ENCODE measurements at places on chromosomes 2 and 18. TPM values are rescaled to one million over a fixed set of nuclear protein-coding genes. Genes with fewer than 3 reads are reported as not detected.

DNA sequence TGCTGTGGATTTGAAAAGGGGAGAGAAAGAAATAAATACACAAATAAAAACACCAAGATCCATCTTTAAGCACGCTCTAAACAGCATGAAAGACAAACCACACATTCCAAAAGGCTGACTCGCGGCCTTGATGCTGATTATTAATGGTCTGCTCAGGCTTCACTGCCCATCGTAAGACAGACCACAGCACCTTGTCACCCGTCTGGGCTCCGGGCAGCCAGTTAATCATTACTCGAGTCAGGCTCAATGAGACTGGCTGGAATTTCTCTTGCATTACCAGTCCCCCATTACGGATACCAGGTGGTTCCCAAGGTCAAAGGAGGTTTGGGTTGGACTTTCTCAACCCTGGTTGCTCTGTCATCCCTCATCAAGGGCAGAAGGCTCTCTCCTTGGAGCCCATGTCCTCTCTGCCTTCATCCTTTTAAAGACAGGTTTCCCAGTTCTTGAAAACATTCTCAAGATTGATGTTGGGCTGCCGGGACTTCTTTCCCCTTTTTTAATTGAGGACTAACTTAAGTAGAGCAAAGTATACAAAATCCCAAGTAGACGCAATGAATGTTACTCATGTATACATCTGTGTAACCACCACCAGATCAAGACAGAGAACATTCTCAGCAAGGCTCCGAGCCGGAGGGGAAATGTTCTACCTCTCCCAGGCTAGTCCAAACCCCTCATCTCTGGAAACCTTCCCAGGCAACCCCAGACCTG is 8.1 kb downstream of the SMAD7 start:
- H3K27ac ChIP-seq, result peak overlapping the region; percentile 65
- H3K36me3 ChIP-seq, result peaks cover 2% of the 10 kb centered on the region
- H3K4me1 ChIP-seq, result peaks cover 58% of the 10 kb centered on the region
- H3K4me3 ChIP-seq, result no peak overlapping the region
- no peaks in the 10 kb centered on the region for H3K27me3 ChIP-seq

DNA sequence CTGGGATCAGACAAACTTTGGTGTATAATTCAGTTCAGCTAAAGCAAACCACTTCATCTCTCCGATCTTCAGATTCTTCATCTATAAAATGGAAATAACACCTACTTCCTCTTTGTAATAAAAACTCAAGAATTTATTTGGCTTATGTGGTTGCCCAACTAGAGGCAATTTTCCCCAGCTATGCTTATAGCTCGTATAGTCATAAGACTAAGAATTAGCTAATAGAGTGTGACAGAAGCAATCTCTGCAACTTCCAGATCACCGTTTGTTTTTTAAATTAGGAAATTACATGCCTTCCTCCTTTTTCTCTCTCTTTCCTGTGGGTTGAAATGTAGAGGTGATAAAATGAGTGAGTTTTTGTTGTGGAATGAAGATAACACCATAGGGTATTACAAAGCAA is 35.3 kb upstream of the KCNF1 start:
- H3K27ac ChIP-seq, result no peak overlapping the region
- H3K36me3 ChIP-seq, result no peaks in the 10 kb centered on the region
- peaks cover 3% of the 10 kb centered on the region for H3K27me3 ChIP-seq
- no peak for DNase-seq

- no peaks in the 10 kb centered on the region for H3K36me3 ChIP-seq
- H3K27ac ChIP-seq, result no peak overlapping the region
- no peaks in the 10 kb centered on the region for H3K27me3 ChIP-seq
- DNase-seq, result no peak
- H3K4me1 ChIP-seq, result peaks cover 5% of the 10 kb centered on the region
- H3K4me3 ChIP-seq, result no peak overlapping the region
Observed at GRCh38 chr2:150607390-150607811, 119.9 kb upstream of the RND3 start.

DNA sequence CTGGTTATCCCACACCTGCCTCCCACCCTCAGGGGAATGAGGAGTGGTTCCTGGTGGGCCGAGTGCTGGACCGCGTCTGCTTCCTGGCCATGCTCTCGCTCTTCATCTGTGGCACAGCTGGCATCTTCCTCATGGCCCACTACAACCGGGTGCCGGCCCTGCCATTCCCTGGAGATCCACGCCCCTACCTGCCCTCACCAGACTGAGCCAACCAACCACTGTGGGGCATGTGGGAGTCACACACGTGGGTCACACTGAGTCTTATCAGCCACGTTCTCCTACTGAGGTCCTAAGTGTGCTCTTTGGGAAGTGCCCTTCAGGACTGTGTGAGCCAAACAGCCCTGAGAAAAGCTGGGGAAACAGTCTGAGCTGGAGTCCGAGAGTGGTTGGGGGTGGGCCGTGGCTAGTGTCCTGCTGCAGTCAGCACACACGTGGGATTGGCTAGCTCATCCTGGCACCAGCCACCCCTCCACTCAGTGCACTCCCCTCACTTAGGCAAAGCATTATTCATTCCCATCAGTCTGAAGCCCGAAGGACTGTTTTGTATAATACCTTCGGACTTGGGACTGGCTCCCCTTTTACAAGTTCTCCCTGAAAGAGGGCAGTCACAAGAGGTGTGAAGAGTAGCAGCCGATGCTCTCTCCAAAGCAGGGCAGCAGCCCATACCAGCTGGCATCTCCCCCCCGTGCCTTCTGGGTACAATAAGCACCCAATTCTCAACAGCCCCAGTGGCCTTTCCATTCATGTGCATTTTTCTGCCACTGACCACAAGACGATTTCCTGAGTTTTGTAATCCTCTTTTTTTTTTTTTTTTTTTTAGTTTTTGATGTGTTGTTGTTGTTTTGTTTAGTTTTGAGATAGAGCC is 4.6 kb downstream of the TIGD1 start:
- H3K27me3 ChIP-seq, result no peaks in the 10 kb centered on the region
- no peaks in the 10 kb centered on the region for H3K36me3 ChIP-seq
- H3K4me1 ChIP-seq, result no peaks in the 10 kb centered on the region

GRCh38 chr2:88602022-88602421 is 25.2 kb downstream of the EIF2AK3 start:
- H3K4me1 ChIP-seq, result peaks cover 15% of the 10 kb centered on the region
- H3K4me3 ChIP-seq, result no peak overlapping the region
- no peak overlapping the region for H3K27ac ChIP-seq

DNA sequence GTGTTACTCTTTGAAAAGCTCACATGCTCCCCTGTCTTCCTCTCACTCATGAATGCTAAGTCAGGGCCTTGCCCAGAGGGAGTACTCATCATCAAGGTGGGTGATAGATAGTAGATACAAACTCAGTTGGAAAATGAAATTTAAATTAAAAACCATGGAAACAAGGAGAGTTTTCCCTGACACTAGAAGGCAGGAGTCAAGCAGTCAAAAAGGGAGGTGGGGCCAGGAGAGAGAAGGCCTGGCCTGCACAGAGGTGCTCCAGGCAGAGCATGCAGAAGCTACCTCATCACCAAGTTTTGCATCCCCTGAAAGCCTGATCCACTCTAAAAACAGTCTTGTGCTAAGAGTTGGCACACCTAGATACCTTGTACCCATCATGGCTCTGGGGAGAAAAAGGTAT is 143.7 kb downstream of the MYO5B start:
- no peaks in the 10 kb centered on the region for H3K36me3 ChIP-seq
- DNase-seq, result no peak
- H3K27ac ChIP-seq, result no peak overlapping the region
- H3K27me3 ChIP-seq, result peaks cover 2% of the 10 kb centered on the region
- no peak overlapping the region for H3K4me3 ChIP-seq
- H3K4me1 ChIP-seq, result no peaks in the 10 kb centered on the region

- H3K27ac ChIP-seq, result no peak overlapping the region
- H3K4me3 ChIP-seq, result peak overlapping the region; percentile 80
- peaks cover 4% of the 10 kb centered on the region for H3K4me1 ChIP-seq
Observed at GRCh38 chr2:65434592-65435241, 2.3 kb upstream of the SPRED2 start.

DNA sequence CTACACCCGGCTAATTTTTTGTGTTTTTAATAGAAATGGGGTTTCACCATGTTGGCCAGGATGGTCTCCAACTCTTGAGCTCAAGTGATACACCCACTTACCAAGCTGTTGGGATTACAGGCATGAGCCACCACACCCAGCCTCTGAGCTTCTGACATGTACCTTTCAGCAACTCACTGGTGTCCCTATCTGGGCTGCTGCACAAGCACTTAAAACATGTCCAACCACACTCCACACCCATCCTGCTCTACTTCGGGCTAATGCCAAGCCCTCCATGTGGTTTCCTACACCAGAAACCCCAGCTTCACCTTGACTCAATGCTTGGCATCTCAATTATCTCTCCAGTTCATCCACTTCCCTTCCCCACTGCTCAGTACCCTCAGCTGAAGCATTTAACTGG is 22.4 kb upstream of the ARMC9 start:
- H3K36me3 ChIP-seq, result peaks cover 2% of the 10 kb centered on the region
- H3K4me3 ChIP-seq, result no peak overlapping the region
- no peak overlapping the region for H3K27ac ChIP-seq

DNA sequence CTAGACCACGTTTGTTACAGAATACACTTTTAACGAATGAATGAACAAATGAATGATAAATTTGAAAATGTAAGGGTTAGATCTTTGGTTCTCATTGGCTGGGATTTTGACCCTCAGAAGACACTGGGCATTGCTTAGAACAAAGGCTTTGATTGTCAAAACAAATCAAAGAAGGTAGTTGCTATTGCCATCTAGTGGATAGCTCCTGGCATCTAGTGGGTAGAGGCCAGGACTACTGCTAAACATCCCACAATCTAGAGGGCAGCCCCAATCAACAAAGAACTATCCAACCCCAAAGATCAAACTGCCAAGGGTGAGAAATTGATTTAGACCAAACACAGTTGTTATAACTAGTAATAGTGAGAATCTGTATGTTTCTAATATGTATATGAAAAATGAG is 552.3 kb downstream of the KCNJ3 start:
- H3K4me3 ChIP-seq, result no peak overlapping the region
- H3K27ac ChIP-seq, result no peak overlapping the region
- no peaks in the 10 kb centered on the region for H3K36me3 ChIP-seq
- no peaks in the 10 kb centered on the region for H3K4me1 ChIP-seq
- H3K27me3 ChIP-seq, result no peaks in the 10 kb centered on the region
- DNase-seq, result no peak

DNA sequence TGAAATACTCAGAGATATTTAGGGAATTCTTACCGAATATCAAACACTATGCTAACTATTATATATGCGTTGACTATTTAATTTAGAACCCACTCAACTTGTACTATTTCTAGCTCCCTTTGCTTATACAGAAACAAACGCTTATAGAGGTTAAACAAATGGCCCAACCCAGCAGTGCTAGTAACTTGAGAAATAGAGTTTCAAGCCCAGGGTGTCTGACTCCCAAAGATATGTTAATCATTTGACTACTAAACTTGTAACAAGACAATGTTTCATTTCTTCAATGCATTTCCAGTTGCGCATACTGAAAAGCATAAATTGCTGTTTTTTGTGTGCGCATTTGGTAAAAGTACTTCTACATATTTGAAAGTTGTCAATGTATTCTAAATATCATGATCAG is 310.3 kb downstream of the GALNT13 start:
- H3K36me3 ChIP-seq, result no peaks in the 10 kb centered on the region
- no peak overlapping the region for H3K27ac ChIP-seq
- no peak for DNase-seq

DNA sequence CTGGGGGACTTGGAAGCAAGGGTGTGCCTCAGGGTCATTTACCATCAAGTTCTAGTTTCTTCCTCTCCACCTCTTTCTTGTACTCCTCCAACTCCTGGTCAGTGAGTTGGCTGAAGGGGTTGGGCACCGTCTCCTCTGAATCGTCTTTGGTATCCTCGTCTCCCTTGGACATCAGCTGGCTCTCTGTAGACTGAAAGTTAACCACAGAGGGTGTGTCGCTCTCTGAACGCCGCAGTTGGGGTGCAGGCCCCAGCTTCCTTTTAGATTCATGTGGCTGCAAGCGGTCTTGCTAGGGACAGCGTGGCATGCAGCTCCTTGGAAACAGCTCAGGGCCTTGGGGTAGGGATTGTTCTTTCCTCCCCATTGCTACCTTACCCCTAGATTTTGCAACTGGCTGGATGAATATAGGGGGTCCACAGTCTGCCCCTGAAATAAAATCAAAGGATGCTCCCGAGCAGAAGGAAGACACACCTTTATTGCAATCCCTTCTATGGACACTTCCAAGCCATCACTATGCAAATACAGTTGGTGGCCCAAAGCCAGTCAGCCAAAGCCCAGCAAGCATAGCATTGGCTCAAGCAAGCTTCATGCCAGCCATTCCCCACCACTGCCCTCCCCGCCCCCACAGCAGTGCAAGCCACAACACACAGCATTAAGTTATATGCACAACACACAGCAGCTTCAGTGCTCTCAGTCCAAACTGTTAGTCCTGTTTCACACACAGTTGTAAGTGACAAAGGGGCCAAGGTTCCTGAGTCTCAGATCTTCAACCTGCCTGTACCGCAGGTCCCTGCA is 93.2 kb downstream of the ADD2 start:
- H3K27ac ChIP-seq, result no peak overlapping the region
- DNase-seq, result no peak
- H3K36me3 ChIP-seq, result no peaks in the 10 kb centered on the region
- no peaks in the 10 kb centered on the region for H3K4me1 ChIP-seq
- no peak overlapping the region for H3K4me3 ChIP-seq
- H3K27me3 ChIP-seq, result no peaks in the 10 kb centered on the region

- H3K4me3 ChIP-seq, result no peak overlapping the region
- H3K27me3 ChIP-seq, result no peaks in the 10 kb centered on the region
- no peak overlapping the region for H3K27ac ChIP-seq
- H3K4me1 ChIP-seq, result no peaks in the 10 kb centered on the region
- no peak for DNase-seq
- H3K36me3 ChIP-seq, result no peaks in the 10 kb centered on the region
Observed at GRCh38 chr2:192354512-192355244, 159.9 kb upstream of the TMEFF2 start.

DNA sequence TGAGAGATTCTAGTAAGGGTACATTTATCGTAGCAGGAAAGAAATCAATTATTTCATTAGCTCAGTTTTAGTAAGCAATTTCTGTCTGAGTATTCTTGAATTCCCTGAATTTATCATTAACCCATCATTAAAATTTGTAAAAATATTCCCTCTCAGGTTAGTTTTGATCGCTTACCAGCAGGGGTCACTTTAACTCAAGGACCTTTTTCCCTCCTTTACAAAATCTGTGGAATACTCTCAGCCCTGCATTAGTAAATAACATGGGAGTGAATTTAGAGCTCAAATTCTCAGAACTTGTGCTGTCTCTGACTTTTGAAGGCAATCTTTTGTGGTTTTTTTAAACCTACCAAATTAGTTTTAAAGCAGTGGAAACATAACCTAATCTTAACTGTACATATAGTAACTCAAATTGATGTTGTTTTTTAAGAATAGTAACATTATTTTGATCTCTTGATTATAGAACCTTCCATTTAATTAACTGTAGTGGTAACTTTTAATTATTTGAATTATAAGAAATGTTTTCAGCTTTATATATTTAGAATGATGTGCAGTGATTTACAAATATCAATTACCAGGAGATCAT is 97.2 kb downstream of the AGPS start:
- no peaks in the 10 kb centered on the region for H3K36me3 ChIP-seq
- H3K4me1 ChIP-seq, result no peaks in the 10 kb centered on the region
- DNase-seq, result peak; percentile 68

- no peak for DNase-seq
- no peaks in the 10 kb centered on the region for H3K36me3 ChIP-seq
- H3K27ac ChIP-seq, result no peak overlapping the region
- H3K4me1 ChIP-seq, result peaks cover 3% of the 10 kb centered on the region
Observed at GRCh38 chr2:237495521-237496117, 8.6 kb downstream of the MLPH start.

The TMEM182 gene
- total RNA-seq, result 3.9 TPM

The CBLN2 gene
- not detected for total RNA-seq

The RAB6C gene
- total RNA-seq, result not detected

The ZNF397 gene
- total RNA-seq, result 19.5 TPM

The TMEM247 gene
- total RNA-seq, result not detected

Measured in fibroblast of lung (primary cell).